ENCODE measurements at places on chromosomes 5 and 9.

DNA sequence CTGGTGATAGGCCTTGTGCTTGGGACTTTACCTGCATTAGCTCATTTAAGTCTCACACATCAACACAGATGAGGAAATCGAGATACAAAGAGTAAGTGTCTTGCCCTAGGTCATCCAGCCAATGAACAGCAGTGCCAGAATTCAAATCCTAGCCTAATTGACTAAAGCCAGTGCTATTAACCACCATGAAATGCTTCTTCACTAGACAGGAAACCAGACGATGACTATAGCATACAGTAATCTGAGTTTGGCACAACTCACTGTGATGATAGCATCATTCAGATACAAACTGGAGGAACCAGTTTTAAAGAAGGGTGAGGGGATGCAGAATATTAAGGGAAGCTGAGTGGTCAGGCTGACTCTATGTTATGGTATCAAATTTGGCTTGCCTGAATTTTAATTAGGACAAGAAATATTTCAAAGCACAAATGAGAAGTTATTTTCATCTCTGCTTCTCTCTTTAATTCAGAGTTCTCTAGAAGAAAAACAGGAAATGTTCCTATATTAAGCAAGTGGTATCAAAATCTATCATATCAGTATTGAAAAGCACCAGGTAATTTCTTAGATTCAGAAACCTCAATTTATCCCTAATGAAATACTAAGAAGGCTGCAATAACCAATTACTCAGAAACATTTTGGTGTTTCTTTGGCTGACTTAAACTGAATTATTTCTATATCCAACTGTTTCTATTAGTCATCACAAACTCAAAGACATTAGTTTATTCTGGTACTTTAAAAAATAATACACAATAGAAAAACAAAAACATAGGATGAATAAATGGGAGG, 147.0 kb upstream of the RASA1 start:
- no peak for DNase-seq

GRCh38 chr5:6827526-6828219, 114.4 kb downstream of the TENT4A start:
- DNase-seq, result no peak

DNA sequence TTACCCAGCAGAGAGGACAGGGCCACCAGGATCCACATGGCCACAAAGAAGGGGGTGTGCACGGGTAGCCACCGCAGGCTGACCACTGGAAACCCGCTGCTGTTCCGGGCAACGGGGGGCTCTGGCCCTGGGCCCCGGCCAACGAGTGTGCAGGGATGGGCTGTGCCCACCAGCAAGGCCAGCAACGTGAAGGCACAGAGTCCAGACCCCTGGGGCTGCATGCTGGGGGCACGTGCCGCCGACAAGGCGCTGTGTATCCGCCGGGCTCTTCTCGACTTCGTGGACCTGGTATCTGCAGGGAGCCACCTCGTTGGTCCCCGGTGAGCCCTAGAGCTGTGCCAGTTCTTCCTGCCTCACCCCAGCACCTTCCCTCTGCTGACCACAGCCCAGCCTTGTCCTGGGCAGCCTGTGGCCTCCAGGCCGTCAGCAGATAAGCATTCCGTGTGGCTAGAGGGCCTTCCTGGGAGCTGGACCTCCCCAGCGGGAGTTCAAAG, 42.2 kb upstream of the CEP72 start:
- DNase-seq, result no peak

- no peak for DNase-seq
Measured at GRCh38 chr5:153352685-153353219, 137.7 kb upstream of the GRIA1 start.

GRCh38 chr5:61018062-61018461, 73.1 kb downstream of the NDUFAF2 start:
- DNase-seq, result no peak

GRCh38 chr5:14741801-14742440, 77.4 kb downstream of the OTULIN start:
- no peak for DNase-seq

DNA sequence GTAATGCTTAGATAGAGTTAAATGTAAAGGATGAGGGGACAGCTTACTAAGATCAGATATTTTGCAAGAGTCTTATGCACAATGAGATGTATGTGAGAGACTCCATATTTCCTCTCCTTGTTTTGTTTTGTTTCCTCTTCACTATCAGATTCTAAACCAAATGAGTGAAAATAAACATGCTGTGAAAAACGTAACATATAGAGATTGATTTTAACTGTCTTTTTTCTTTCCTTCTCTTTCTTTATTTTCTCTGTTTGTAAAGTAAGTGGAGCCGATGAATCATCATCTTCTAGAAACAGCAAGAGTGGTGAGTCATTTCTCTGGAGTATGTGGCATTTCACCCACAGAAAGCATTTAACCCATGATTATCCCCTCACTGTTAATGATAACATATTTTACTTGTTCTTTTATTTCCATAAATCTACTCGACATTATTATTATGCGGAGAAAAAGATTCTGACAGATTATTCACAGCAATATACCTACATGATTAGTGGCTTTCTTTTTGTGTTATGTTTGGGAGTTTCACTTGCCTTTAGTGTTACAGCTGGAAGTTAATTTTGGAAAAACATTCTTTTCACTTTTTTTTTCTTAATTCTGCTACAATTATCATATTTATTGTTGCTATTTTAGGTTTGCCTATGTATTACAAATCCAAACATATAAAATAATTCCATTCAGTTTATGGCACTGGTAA, 2.1 kb upstream of the ANXA1 start:
- DNase-seq, result no peak

GRCh38 chr5:179195561-179196404, 135.6 kb downstream of the ZNF354C start:
- DNase-seq, result no peak

- DNase-seq, result peak; percentile 65
Measured at GRCh38 chr5:76256116-76256889, 146.8 kb upstream of the IQGAP2 start.

- no peak for DNase-seq
Measured at GRCh38 chr5:39328731-39329130, 35.6 kb downstream of the C9 start.

DNA sequence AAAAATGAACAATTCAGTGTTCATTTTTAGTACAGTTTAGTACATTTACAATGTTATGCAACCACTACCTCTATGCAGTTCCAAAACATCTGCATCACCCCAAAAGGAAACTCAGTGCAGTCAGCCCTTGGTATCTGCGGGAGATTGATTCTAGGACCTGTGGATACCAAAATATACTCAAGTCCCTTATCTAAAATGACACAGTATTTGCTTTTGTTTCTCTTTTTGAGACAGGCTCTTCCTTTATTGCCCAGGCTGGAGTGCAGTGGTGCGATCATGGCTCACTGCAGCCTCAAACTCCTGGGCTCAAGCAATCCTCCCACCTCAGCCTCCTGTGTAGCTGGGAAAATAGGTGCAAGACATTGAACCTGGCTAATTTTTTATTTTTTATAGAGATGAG, 114.0 kb downstream of the PIP5K1B start:
- no peak for DNase-seq

DNA sequence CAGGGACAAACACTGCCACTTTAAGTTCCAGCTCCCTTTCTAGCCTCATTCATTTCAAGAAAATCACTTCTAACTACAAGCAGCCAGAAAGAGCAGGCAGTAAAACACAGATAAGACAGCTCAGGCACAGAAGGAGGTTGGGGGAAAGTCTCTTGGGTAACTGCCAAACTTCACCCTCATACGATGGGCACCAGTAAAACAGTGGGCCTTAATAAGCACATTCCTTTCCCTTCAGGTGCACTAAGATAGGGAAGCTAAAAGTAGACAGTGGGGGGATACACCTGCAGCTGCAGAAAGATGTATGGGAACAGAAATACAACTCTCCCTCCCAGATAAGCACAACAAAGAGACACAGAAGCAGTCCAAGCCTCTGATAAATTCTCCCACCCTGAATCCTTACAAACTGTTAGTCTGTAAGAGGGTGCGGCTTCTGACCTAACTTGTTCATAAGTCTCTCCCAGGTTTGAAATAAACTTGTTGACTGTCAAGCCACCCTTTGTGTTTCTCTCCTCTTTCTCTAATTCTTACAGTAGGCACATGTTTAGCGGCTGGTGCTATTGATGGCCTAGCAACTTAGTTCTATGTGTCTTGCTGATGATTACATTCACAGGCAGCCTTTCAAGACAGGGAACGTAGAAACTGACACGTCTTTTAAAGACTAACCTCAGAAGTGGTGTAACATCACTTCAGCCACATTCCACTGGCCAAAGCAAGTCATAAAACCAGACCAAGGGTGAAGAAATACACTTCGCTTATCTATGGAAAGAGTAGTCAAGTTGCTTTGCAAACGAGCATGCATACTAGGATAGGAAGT, 6.8 kb upstream of the CKS2 start:
- no peak for DNase-seq

GRCh38 chr5:78597974-78598371, 50.6 kb downstream of the LHFPL2 start:
- DNase-seq, result no peak

GRCh38 chr9:16196206-16196605, 643.4 kb downstream of the CCDC171 start:
- DNase-seq, result no peak

DNA sequence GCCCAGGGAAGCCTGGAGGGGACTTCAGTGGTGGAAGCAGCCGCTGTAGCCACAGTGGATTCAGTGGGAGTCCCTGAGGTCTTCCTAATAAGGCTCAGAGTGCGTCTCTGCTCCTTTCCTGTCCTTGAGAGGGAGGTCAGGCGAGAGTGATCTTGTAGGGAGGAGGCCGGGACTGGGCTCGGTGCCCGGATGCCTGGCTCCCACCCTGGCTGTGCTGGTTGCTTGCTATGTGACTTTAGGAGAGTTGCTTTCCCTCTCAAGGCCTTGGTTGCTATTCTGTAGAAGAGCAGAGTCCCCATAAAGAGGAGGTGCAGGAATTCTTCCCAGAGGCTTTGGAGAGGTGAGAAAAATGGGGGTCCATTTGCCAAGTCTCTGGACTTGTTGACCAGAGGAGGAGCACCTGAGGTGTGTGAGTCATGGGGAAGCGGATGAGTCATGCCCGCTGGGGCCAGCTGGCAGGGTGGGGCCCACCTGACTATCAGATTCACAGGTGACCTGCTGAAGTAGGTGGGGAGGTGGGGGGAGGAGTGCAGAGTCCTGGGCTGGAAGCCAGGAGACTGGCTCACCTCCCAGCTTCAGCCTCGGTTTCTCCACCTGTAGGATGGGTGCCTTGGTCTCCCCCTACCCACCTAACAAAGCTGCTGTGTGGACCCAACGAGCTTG, 13.8 kb downstream of the GSN start:
- no peak for DNase-seq

DNA sequence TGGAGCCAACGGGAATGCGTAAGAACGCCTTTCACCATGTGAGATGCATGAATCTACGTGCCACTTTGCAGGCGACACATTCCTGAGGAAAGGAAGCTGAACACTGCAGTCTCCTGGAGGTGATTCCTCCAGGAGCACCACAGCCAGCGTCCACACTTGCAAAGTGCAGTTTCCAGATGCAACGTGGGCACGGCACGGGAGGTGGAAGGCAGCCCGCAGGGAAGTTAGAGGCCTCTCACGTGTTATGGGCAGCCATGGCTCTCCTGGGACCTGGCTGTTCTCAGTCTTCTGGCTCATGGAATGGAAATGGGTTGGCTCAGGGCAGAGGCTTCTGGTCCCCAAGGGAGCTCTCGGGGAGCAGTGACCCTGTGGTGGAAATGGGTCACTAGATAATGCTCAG, 381.0 kb upstream of the IRX4 start:
- DNase-seq, result no peak
